ENCODE measurements at places on chromosomes 3 and 15. TPM values are rescaled to one million over a fixed set of nuclear protein-coding genes. Genes with fewer than 3 reads are reported as not detected.

Gene GXYLT2
- 0.48 TPM for polyA plus RNA-seq

- no peaks in the 10 kb centered on the region for H3K27me3 ChIP-seq
- H3K4me3 ChIP-seq, result no peak overlapping the region
- no peak for DNase-seq
- no peaks in the 10 kb centered on the region for H3K36me3 ChIP-seq
- H3K27ac ChIP-seq, result no peak overlapping the region
- H3K4me1 ChIP-seq, result no peaks in the 10 kb centered on the region
These were observed 549.2 kb upstream of the TBL1XR1 start for GRCh38 chr3:177746337-177746933.

DNA sequence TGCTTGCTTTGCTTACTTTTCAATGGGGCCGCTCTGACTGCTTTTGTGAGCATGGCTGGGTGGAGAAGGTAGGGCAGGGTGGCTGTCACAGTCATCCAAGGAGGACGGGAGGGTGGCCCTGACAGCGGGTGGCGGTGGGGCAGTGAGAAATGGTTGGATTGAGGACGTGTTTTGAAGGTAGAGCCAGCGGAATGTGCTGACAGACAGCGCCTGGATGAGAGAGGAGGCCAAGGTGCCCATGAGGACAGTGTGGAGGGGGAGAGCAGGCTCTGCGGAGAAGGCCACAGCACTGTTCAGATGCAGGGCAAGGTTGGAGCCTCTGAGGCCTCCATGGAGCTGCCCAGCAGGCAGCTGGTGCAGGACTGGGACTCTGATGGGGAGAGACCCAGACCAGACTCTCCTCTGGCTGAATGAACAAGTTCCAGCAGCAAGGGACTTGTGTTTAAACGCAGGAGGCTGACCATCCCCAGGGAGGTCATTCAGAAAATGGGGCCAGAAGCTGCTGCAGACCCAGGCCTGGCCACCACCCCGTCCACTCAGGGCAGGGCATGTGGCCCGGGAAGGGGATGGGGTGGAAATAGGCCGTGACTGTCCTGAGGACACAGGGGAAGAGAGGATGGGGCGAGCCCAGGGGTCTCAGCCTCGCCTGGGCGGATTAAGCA is 120.3 kb upstream of the PRR20G start:
- no peak for DNase-seq
- H3K36me3 ChIP-seq, result no peaks in the 10 kb centered on the region
- H3K4me1 ChIP-seq, result no peaks in the 10 kb centered on the region
- peaks cover 11% of the 10 kb centered on the region for H3K27me3 ChIP-seq
- no peak overlapping the region for H3K4me3 ChIP-seq

- no peaks in the 10 kb centered on the region for H3K36me3 ChIP-seq
- no peaks in the 10 kb centered on the region for H3K4me1 ChIP-seq
- no peak for DNase-seq
- no peak overlapping the region for H3K4me3 ChIP-seq
These were observed 139.0 kb upstream of the NECTIN3 start for GRCh38 chr3:110932567-110932966.

DNA sequence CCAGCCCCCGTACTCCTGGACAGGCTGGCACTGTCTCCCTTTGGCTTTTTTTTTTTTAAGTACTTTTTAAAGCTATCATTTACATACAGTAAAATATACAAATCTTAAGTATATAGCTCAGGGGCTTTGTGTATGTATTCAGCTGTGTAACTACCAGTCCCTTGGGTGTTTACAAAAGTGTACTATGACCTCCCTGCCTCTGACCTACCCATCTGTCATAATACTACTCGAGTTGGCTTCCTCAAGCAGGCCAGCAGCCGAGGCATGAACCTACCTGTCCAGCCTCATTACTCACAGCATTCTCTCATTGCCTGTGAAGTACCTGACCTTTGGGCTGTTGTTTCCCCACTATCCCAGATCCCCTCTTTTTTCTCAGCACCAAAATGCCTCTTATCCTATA is 33.2 kb downstream of the ABHD2 start:
- peak overlapping the region; percentile 92 for H3K27ac ChIP-seq
- H3K4me1 ChIP-seq, result peaks cover 8% of the 10 kb centered on the region
- DNase-seq, result peak; percentile 95

Gene TRMT10C
- polyA plus RNA-seq, result 15.7 TPM

Gene ABHD5
- 30.0 TPM for polyA plus RNA-seq

Gene SPINK8
- not detected for polyA plus RNA-seq

DNA sequence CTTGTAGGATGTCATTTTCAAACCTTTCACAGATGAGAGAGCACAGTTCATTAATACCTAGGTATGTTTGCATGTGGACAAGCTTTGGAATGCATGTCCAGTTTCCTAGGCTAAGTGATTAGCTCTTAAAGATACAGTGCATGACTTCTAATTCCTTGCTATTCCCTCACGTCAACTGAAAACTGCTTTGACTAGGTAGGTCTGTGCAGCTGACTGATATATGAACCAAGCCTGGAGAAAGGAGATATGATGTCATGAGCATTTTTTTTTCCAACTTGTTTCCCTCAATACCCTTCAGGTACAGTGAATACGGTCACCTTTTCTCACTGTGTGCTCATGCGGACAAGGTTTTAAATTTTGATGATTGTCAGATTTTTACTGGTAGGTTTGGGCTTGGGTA is 41.6 kb upstream of the TASOR start:
- H3K27ac ChIP-seq, result peak overlapping the region; percentile 56
- H3K4me3 ChIP-seq, result no peak overlapping the region
- H3K4me1 ChIP-seq, result no peaks in the 10 kb centered on the region
- no peak for DNase-seq
- H3K27me3 ChIP-seq, result no peaks in the 10 kb centered on the region

DNA sequence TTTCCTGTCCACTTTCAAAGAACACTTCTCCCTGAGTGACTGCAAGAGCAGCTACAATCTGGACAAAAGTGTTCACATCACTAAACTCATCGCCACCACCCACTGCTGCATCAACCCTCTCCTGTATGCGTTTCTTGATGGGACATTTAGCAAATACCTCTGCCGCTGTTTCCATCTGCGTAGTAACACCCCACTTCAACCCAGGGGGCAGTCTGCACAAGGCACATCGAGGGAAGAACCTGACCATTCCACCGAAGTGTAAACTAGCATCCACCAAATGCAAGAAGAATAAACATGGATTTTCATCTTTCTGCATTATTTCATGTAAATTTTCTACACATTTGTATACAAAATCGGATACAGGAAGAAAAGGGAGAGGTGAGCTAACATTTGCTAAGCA is 1.8 kb downstream of the CCRL2 start:
- H3K27ac ChIP-seq, result no peak overlapping the region
- peaks cover 4% of the 10 kb centered on the region for H3K4me1 ChIP-seq
- H3K36me3 ChIP-seq, result no peaks in the 10 kb centered on the region
- no peak overlapping the region for H3K4me3 ChIP-seq

Gene OXTR
- 0.22 TPM for polyA plus RNA-seq

- no peaks in the 10 kb centered on the region for H3K36me3 ChIP-seq
- no peak overlapping the region for H3K4me3 ChIP-seq
- no peak for DNase-seq
- H3K27ac ChIP-seq, result no peak overlapping the region
- H3K4me1 ChIP-seq, result no peaks in the 10 kb centered on the region
These were observed 26.7 kb downstream of the SLCO2A1 start for GRCh38 chr3:134003066-134003465.

- no peaks in the 10 kb centered on the region for H3K36me3 ChIP-seq
These were observed 22.9 kb upstream of the FBLN2 start for GRCh38 chr3:13525827-13526625.

Gene CLDN18
- polyA plus RNA-seq, result 2.7 TPM

GRCh38 chr15:74798388-74799254 is 14.0 kb upstream of the LMAN1L start:
- no peaks in the 10 kb centered on the region for H3K27me3 ChIP-seq
- H3K4me1 ChIP-seq, result peaks cover 4% of the 10 kb centered on the region
- peak overlapping the region; percentile 60 for H3K27ac ChIP-seq
